ENCODE measurements at places on chromosomes 4 and X. TPM values are rescaled to one million over a fixed set of nuclear protein-coding genes. Genes with fewer than 3 reads are reported as not detected.

DNA sequence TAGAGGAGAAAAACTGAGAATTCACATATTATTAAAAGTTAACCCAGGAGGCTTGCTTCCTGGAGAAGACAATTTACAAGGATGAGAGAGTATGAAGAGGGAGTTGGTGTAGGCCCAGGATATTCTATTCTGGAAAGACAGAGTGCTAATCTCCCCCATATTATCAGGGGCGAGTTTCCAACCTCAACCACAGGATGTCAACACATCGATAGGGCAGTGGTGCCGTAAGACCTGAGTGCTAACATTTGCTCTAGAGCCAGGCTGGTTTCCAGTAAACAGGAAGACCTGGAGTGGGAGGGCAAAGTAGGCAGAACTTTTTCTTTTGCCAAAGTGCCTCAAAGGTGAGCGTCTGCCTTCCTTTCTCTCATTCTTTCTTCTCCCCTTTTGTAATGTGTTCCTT, 2.8 kb upstream of the AWAT1 start:
- no peaks in the 10 kb centered on the region for H3K4me1 ChIP-seq
- H3K36me3 ChIP-seq, result no peaks in the 10 kb centered on the region
- H3K27ac ChIP-seq, result no peak overlapping the region
- no peak for DNase-seq
- no peak overlapping the region for H3K4me3 ChIP-seq

GRCh38 chrX:100609591-100609990, 24.9 kb downstream of the TNMD start:
- no peaks in the 10 kb centered on the region for H3K36me3 ChIP-seq
- no peak for DNase-seq
- H3K4me1 ChIP-seq, result peaks cover 8% of the 10 kb centered on the region
- H3K27me3 ChIP-seq, result no peaks in the 10 kb centered on the region
- no peak overlapping the region for H3K27ac ChIP-seq
- no peak overlapping the region for H3K4me3 ChIP-seq

DNA sequence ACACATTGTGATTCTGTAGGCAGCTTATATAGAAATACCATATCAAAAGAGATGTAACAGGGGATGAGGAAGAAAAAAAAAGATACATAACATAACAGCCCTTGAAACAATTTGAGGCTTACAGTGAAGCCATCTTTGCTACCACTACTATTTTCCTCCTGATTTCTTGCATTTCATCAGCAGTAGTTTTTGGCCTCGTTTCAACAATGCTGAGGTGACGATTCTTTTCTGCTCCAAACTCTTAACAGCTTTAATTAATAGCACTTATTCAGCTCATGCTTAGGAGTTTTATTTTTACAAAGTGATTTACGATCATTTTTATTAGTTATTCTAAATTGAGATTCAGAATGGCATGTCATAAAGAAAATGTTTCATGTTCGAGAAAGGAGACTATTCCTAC, 163.2 kb downstream of the DCK start:
- H3K27ac ChIP-seq, result no peak overlapping the region
- H3K4me3 ChIP-seq, result no peak overlapping the region
- H3K4me1 ChIP-seq, result peaks cover 27% of the 10 kb centered on the region
- H3K36me3 ChIP-seq, result no peaks in the 10 kb centered on the region

GRCh38 chrX:69151866-69152284, 13.4 kb downstream of the PJA1 start:
- H3K36me3 ChIP-seq, result no peaks in the 10 kb centered on the region
- no peak overlapping the region for H3K4me3 ChIP-seq
- H3K27me3 ChIP-seq, result no peaks in the 10 kb centered on the region
- H3K27ac ChIP-seq, result no peak overlapping the region

CSN1S1 gene
- total RNA-seq, result not detected

PDGFC gene
- total RNA-seq, result 83.5 TPM

RASGEF1B gene
- 7.2 TPM for total RNA-seq

Measured in mesothelial cell of epicardium (in vitro differentiated cells).